ENCODE measurements at places on chromosomes 6 and 20. TPM values are rescaled to one million over a fixed set of nuclear protein-coding genes. Genes with fewer than 3 reads are reported as not detected.

Gene CLVS2
- under 0.01 TPM for total RNA-seq

Gene SLC12A5
- total RNA-seq, result 0.28 TPM

Gene SLC52A3
- total RNA-seq, result not detected

Gene ACSS1
- 3.6 TPM for total RNA-seq

Gene RIMS4
- under 0.01 TPM for total RNA-seq

Gene PNLDC1
- total RNA-seq, result not detected

Gene CAGE1
- total RNA-seq, result 0.09 TPM

Gene ARFRP1
- total RNA-seq, result 30.2 TPM
